ENCODE measurements at places on chromosomes 3 and 15.

GRCh38 chr3:157081626-157082210 lies 78.2 kb downstream of the CCNL1 start:
- DNase-seq, result peak; percentile 95

DNA sequence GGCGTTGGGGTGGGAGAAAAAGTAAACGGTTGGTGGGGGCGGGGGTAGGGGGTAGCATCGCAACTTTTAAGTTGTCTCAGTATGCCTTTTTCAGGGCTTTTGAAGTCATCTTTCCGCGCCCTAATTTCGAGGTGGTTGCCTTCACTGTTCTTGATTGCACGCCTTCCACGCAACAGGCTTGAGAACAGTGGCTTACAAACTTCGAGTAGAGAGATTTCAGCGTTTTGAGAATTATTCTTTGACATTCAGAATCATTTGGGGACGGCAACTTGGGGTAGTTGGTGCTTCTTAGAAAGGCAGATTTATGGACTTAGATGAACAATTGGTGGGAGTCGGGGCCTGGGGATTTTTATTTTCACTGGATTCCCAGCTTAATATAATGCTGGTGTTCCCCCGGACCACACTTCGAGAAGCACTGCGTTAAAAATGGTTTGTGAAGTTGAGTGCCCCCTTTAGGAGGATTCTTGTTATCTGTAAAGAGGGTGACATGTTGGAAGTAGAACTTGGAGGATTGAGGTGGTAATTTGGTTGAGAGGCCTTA lies 880 bp downstream of the PPP4R2 start:
- peak; percentile 73 for DNase-seq

DNA sequence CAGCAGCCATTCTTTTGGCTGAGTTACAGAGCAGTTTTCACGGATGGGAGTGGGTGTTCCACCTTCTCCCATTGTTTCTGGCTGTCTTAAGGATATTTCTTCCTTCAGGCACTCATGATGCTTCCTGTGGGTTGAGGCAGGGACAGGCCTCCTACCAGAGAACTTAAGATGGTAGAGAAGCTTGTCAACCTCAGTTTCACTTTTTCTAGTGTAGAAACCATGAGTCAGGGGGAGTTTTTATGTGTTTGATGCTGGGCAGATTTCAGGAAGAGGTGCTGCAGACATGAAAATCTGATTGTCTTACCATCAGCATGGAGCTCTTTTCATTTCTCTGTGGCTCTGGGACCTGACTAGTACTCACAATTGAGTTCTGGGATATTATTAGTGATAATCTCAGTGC lies 48.7 kb upstream of the VEPH1 start:
- DNase-seq, result no peak

DNA sequence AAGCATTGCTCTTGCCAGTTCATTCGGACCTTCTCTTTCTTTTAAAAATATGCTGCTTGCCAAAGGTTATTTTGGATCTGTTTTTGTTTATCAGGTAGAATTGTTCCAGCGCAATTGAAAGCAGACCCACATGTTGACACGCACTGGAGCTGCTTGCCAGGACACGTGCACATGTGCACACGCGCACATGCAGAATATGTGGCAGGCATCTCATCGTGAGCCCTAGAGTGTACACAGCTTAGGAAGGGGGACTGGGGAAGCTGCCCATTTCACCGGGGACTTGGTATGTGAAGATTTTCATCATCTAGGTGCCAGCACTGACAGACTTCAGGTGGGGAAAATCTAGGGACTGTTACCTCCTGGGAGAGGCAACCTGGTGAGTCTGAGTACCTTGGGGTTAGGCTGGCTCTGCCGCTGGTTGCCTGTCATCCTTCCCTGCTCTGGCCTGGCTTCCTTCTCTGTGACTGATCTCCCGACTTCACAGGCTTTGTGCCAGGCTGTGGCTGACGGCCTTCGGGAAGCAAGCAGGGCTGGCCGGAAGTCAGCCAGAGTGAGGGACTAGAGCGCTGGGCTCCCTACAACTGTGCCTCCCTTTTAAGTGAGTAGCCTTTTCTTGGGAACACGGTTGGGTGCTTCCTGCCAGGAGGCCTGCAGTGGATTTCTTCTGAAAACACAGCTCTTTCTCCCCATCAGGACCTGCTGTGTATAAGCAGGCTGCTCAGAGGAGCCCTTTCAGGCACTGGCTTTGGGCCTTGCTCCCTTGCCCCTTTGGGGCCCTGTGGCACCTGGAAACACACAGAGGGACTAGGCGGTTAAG lies 129.3 kb downstream of the EEFSEC start:
- DNase-seq, result no peak

DNA sequence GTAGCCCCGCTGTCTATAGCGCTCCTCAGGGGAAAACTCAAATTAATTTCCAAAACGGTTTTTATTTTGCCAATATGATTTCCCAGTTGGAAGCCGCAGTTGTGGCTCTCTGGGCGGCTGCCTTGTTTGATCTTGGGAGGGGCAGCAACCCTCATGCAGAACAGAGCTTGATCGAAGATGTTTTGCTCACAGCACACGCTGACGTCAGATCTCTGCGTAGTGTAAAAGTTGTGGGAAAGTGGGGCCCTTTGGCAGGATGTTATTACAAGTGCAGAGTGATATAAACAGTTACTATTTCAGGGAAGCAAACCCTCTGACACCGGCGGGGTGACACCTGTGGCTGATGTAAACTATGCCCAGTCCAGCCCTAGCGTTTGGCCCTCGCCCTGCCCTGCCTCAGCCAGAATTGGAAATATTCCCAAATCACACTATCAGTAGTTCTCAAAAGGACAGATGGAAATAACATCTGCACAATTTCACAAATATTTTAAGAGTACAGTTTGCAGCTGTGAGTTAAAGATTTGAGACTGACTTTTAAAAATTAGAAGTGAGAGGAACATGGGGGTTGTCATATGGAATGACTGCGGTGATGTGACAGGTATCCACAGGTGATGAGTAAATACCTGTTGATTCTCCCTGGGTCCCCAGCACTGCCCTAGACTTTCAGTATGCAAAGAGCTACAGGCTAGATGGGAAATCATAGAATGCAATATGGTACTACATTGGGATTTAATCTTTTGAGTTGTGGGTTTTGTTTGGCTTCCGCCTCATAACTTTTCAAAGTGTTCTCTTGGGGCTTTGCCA lies 1.7 kb downstream of the SYNM start:
- DNase-seq, result peak; percentile 43

DNA sequence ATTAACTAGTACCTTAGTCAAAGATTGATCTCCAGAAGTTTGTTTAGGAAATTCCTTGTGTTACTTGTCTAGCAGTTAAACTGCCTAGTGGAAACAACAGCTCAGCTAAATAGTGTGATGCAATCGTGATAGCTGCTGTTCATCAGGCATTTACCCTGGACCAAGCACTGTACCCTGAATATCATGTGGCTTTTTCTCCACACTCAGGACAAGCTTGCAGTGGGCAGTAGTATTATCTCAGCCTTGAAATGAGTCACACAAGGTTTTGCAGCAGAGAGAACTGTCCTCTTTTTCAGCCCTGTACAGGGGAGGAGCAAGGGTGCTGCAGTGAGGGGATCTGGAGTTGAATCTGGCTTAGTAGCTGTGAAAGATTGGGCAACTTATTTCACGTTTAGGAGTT lies 208.4 kb downstream of the TP63 start:
- peak; percentile 3 for DNase-seq

GRCh38 chr3:55014906-55015305 lies 87.0 kb upstream of the LRTM1 start:
- peak; percentile 30 for DNase-seq

DNA sequence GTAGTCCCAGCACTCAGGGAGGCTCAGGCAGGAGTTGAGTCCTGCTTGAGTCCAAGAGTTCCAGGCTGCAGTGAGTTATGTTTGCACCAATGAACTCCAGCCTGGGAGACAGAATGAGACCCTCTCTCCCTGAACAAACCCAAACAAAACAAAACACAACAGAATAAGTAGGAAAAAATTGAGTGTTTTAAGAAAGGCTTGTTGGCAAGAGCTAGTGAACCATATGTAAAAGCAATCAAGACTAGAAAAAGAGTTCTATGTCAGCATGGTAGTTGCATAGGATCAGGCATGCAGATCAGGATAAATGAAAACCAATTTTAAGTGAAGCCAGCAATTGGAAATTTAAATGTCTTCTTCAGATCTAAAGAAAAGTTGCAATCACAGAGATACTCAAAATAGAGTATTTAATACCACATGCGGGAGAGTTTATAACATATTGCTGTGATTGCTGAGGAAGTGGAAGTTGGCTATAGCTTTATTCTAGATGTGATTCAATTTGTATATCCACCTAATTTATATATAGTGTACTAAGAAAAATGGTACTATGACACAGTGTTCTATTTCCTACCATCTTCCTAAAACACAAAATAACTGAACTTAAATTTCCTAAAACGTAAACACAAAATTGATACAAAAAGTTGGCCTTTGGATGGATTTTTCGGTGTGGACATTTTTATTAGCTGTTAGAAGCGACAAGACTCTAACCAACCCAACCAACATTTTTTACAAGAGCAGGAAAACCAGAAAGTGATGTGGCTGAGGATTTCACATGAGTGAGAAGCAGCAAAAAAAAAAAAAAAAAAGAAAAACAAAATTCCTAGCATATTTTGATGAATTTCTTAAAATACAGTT lies 101.9 kb upstream of the ROBO1 start:
- DNase-seq, result no peak

DNA sequence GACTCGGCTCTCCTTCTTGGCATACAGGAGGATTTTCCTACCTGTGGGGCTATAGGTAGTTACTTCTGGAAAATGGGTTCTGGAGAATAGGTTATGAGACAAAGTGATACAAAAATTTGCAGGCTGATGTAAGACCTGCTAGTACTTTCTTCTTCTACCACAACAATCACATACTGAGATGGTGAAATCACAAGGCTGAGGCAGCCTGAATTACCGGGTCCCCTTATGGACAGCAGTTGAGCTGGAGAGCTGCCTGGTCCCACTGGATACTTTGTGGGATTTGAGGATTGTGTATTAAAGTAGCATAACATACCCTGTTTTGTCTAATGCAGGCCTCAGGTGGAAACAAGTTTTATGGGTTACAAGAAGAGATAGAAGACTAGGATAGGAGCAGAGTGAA lies 86.5 kb upstream of the FAM98B start:
- peak; percentile 13 for DNase-seq

- no peak for DNase-seq
Observed at GRCh38 chr3:161081633-161082032, 23.5 kb downstream of the B3GALNT1 start.

DNA sequence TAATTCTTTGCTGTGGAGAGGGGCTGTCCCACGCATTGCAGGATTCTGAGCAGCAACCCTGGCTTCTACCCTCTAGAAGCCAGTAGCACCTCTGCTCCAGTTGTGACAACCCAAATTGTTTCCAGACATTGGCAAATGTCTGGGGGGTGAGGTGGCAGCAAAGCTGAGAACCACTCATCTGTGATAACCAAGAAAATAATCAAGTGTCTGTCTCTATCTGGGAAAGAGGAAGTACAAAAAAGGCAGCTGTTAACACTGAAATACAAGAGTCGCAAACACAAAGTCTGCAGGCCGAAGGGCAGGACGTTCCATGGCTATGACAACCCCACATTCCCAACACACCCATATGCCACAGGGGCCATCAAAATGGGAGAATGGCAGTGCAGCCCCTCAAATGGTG lies 42.2 kb upstream of the GNB5 start:
- peak; percentile 60 for DNase-seq

GRCh38 chr3:148606979-148607378 lies 90.7 kb upstream of the AGTR1 start:
- peak; percentile 1 for DNase-seq

GRCh38 chr15:64982472-64982871 lies 7.2 kb downstream of the SPG21 start:
- DNase-seq, result peak; percentile 71

DNA sequence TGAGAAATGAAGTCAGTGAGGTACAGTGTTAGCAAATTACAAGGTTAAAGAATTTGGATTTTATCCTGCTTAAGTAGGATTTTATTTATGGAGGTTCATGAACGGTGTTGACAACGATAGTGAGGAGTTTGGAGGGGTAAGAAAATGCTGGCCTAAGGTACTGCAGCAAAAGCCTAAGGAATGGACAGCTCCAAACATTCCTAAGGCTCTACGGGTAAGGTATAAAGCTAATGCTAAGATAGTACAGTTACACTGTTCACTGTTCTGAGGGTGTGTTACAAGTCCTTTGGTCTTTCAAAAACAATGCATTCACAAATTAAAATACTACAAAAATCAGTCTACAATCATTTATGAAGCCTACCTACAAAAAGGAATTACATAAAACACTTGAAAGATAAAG lies 7.3 kb downstream of the MTMR10 start:
- DNase-seq, result no peak

GRCh38 chr15:98812716-98813446 lies 164.5 kb downstream of the IGF1R start:
- DNase-seq, result no peak

GRCh38 chr3:191355406-191355805 lies 25.1 kb upstream of the UTS2B start:
- no peak for DNase-seq

DNA sequence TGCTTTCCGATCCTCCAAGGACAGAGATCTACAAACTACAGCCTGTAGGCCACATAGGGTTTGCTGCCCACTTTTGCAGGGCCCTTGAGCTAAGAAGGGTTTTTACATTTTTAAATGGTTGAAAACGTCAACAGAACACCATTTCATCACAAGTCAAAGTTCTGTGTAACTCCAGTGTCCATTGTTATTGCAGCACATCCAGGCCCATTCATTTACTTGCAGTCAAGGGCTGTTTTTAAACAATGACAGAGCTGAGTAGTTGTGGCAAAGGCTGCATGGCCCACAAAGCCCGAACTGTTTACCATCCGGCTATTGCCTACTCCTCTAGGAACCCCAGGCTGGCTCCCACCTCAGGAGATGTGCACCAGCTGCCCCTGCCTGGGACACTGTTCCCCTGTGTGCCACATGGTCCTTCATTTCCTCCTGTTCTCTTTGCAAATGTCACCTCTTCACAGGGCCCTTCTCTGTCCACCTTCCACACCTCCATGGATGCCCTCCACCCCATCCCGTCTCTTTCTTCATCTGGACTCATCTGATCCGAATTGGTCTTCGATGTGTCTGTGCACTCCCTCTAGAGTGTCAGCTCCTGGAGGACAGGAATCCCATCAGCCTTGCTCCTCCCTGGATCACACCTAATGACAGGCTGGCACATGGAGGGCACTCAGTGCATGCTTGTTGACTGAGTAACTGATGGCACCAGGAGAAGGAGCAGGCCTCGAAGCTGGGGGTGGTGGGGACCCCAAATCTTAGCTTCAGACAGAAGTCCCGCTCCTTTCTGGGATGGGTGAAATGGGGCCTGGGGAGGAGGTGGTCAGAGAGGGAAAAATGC lies 69.5 kb upstream of the IQSEC1 start:
- DNase-seq, result no peak

Measured in foreskin fibroblast (primary cell).